D341Med (cell line): ENCODE measurements at places on chromosomes 4 and X.
A peak's percentile ranks its signal among the peaks of the same experiment; 100 is the strongest.

GRCh38 chr4:159455675-159456237, 352.9 kb downstream of the RAPGEF2 start:
- DNase-seq = peak; percentile 62

GRCh38 chr4:10384974-10385373, 72.3 kb downstream of the ZNF518B start:
- no peak for DNase-seq

- peak; percentile 16 for DNase-seq
Measured at GRCh38 chr4:6463311-6464289, 8.8 kb downstream of the PPP2R2C start.

DNA sequence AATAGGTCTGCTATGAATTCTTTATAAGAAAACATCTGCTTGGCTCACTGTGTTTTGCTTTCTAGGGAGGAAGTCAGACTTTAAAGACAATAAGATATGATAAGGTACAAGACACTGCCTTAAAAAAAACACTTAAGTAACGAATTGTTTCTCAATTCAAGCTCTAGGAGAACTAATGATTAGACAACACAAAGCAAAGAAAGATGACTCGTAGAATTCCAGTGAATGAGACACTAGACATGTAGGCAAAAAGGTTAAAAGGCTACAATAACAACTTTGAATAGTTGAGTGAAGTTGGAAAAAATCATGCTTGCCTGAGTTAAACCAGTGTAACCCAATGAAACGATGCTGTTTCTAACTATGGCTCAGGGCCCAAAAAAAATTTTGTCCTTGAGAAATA, 344.4 kb upstream of the ACTRT1 start:
- DNase-seq = no peak

DNA sequence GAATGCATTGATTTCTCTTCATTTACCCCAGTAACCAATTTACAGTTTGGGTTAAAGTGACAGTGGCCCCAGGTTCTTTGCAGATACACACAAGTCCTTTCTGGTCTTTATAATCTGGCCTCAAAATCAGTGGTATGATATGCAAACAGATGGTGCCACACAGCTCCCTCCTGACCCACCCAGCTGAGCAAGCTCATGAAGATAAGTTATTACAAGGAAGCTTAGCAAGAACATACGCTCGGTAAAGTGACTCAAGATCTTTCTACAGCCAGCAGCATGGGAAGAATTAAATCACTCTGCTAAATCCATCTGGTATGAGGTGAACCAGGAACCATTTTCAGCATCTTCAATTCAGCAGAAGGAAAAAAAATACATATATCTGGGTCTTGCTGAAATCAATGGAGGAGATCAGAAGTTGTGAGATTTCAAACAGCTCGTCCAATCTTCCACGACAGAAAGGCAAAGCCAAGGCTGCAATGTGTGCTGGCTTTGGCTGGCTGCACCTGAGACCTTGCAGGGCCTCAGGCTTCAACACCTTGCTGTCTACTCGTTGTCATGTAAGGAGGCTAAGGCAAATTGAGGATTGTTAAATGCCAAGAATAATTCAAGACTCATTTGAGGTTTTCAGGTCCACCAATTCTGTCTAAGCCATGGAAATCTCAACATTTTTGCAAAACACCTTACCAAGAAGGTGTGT, 28.2 kb downstream of the SEL1L3 start:
- DNase-seq = no peak

GRCh38 chrX:112840382-112841113, at the start of gene AMOT:
AMOT (minus strand) TSS chrX:112840831; CDS start chrX:112823126, 17,705 bp downstream.
- peak; percentile 79 for DNase-seq

- no peak for DNase-seq
Measured at GRCh38 chr4:48727666-48728459, 52.2 kb downstream of the FRYL start.

DNA sequence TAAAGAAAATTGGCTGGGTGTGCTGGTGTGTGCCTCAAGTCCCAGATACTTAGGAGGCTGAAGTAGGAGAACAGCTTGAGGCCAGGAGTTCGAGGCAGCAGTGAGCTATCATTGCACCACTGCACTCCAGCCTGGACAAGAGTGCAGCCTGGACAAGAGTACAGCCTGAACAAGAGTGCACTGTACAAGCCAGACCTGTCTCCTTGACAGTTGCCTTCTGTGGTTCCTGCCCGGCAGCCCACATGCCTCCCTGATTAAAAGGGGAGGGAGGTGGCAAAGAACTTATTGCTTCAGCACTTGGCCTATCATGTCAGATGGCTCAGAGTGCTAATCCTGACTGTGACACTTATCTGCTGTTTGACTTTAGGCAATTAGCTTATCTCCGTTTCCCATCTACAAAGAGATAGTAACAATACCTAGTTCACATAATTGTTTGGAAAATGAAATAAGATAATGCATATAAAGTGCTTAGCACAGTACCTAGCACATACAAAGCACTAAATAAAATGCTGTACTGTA, 249.1 kb downstream of the DCLK2 start:
- DNase-seq = peak; percentile 29

- DNase-seq = no peak
Measured at GRCh38 chr4:6855692-6856297, 53.8 kb upstream of the TBC1D14 start.

- no peak for DNase-seq
Measured at GRCh38 chrX:104335756-104336155, 81.0 kb upstream of the ESX1 start.

- DNase-seq = peak; percentile 56
Measured at GRCh38 chrX:1224954-1225353, 12.5 kb upstream of the CRLF2 start.

DNA sequence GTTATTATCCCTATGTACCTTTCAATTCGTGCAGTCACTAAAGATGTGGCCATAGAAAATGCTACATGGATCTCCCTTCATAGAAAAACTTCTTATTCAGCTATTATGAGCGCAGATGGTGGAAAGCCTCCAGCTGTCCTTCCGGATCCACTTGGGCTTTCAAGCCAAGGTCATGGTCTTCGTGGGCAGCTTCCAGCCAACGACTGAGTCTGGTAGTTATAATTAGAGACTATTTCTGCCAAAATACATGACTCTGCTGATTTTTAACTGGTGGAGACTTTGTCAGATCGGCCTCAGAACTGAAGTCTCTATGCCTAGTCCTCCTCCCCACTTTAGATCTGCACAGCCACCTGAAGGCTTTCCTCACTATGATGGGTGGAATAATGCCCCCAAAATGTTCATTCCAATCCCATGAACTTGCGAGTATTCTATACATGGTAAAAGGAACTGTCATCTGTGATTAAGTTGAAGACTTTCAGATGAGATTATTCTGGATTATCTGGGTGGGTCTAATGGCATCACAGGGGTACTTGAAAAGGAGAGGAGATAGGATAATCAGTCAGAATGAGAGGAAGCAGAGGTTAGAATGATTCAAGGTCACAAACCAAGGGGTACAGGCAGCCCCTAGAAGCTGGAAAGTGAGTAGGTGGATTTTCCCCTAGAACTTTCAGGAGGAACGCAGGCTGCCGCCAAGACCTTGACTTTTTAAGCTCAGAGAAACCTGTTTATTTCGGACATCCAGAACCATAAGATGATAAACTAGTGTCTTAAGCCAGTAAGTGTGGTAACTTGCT, 171.1 kb upstream of the CXCL13 start:
- DNase-seq = no peak

DNA sequence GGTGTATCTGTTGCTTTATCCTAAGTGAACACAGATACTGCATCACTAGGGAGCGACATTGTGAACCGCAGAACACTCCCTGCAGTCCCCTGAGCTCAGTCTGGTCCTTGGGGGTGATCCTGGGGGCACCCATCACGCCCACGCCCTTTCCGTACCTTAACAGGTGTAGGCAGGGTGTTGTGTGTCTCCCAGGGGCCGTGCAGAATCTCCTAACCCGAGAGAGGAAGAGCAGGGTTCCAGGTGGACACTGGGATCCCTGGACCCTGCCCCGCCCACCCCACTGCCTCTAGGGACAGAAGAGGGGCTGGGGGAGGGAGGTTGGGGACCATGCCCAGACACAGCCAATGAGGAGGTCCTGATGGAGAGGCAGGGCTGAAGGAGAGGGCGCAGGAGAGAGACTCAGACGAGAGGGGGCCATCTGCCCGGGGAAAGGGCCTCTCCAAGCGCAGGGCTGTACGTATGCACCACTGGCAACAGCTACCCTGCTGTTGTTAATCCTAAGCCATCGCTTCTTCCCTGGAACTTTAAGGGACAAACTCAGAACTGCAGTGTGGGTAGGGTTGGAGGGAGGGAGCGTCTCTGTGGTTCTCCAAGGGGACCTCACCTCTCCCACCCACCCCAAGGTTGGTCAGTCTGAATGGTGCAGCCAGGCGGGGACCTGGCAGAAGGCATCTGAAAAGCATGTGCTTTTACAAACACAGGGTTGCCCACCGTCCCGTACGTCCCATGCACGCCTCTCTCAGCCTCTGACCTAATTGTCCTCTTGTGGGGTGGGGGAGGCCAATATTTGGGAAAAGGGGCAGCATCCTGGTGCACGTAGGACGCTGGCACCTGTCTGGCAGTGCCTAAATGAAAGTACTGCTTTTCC, 2.5 kb downstream of the P2RY8 start:
- DNase-seq = no peak

DNA sequence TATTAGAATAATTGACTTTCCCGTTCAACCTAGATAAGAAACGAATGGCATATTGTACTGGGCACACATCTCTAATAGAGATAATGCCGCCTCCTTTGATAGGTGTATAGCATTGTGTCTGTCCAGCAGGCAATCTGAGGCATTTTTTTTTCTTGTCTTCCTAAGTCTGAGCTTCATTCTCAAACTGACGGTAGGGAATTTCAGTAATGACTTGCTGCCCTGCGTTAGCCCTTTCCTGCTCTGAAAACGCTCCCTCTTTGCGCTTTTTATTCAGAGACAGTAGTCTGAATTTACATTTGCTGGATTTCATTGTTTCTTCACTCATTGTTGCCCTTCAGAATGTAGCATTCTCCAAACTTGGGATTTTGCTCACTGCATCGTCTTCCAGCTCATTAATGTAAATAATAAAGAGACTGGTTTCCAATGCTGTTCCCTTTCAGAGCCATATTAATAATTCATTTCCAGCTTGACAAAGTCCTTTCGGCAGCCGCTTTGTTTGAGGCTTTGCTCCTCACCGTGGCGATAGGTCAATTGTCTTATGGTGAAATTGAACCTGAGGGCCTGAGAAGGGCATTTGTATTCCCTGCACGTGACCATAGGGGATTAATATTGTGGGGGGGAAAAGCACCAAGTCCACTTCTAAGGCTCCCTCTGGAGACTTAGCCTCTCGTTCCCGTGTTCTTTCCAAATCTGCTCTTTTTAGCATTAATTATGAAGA, 412.1 kb downstream of the SMARCA1 start:
- DNase-seq = no peak

DNA sequence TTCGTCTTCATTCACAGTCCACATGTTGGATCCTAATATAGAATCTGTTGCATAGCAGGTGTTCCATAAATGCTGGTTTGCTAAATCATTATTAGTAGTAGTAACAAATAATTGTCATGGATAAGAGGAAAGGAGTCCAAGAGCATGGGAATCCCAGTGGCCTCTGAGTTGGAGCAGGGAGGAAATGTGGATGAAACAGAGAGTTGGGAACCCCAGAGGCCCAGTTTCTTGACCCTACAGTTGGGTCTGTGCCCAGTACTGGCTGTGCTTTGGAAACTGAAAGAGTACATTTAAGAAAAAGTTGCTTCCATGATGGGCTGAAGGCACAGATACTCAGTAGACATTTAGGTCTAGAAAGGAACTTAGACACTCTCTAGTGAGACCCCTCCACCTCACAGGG, 149.4 kb upstream of the PSAPL1 start:
- no peak for DNase-seq

DNA sequence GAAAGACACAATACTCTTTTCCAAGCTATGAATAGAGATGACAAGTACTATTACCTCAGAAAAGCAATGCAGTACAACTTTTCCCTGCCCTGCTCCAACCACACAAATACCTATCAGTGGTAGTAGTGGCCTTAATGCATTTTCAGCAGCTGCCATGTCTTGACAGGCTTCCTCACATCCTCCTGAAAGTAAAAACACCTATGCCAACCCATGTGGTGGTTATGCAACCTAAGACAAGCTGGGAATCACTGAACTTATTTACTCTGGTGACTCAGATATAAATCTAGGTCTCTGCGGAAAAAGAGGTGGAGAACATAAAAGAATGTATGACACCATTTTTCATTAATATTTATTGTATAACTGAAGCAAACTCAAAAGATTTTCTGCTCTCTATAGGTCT, 14.5 kb downstream of the WDFY3 start:
- no peak for DNase-seq

DNA sequence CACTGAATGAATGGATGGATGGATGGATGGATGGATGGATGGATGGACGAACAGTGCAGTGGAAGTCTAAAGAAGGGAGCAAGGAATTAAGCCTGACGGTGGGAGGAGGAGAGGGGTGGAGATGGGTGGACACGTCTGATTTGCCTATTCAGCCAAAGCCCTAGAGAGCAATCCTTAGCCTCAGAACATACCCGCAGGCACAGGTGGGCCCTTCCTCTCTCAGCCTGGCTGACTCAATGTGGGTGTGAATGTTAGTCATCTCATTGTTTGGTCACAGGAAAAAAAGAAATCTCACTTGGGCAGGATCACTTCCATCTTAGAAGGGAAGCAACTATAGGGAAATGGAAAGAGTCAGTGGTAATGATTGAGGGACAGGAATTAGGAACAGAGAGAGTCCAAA, 165.9 kb downstream of the PJA1 start:
- DNase-seq = no peak

GRCh38 chr4:122619611-122620010, 1.3 kb downstream of the IL21 start:
- DNase-seq = no peak

DNA sequence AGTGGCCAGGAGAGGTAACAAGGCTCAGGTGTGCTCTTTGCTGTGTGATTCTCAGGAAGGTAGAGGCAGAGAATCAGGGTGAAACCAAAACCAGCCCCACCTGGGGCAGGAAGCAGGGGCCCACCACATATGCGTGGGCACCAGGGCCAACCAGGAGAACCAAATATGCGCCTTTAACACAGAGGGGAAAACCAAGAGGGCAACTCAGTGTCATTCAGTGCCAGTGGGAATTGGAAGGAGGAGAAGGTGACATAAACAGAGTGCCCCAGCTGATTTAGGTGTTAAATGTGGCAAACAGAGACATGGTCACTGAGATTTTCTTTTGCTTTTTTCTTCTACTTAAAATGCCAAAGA, 106.8 kb upstream of the MAMLD1 start:
- DNase-seq = no peak

DNA sequence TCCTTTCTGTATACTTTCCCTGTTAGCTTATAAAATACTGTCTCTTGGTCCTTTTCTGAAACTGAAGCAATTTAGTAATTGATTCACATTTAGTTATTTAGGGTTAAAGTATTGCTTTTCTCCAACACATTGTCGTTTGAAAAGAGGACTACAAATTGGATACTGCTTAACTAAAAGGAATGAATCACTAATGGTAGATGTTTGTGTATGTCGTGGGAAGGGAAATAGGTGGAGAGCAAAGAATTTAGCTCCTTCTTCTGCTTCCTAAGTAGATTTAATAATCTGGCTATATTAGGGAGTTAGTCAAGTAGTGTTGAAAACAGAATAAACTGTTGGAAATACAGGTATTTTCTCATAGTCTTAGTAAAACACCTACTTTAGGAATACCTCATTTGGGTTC, 27.9 kb downstream of the SLAIN2 start:
- no peak for DNase-seq
